Activated CD8-positive, alpha-beta memory T cell treated with anti-CD3 and anti-CD28 coated beads, Interleukin-2, amount 50 U/mL, for 4 hours (primary cell): ENCODE measurements at places on chromosomes 5 and 9.

DNA sequence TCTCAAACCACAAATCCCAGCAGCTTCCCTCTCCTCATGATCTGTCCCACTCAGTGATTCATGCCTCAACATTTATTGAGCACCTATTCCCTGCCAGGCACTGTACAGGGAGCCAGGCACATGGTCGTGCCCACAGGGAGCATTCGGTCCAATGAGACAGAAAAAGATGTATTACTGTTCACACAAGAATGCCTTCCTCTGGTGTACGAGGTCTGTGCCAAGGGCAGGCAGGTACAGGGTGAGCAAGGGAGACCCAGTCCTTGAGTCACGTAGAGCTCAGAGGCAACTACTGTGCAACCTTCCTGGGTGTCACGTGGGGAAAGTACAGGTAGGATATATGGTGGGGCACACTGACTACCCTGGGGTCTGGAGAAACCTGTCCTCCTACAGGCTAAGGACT is 4.6 kb downstream of the CNTFR start:
- no peak for DNase-seq

GRCh38 chr5:66981266-66982055 is 215.1 kb downstream of the CD180 start:
- DNase-seq, result no peak

DNA sequence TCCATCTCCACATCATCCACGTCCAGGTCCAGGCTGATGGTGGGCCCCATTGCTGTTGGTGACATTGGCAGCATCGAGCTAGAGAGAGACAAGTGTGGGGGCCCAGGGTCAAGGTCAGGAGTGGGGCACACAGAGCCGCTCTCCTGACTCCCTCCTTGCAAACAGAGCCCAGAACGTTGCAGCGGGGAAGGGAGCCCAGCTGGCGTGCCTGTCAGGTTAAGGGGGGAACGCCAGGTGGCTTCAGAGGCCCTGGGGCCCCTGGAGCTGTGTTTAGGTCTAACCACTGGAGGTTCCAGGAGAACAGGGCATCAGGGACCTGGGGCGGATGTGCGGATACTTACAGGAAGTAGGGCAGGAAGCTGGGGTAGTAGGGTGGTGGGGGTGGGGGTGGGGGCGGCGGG is 7.5 kb downstream of the RNF44 start:
- no peak for DNase-seq

DNA sequence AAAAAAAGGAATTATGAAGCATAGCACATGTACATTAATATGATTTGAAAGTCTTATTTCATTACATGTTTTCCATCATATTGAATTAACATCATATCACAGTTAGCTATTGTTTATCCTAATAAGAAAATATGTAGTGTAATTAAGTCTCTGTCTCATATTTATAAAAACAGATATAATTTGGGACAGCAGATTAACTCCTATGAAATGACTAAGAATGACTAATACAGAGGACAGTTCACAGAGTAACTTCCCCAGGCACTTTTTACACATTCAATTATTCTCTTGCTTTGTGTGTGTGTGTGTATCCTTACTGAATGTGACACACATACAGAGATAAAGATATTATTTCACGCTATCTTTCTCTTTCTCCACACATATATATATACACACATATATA is 2400.9 kb upstream of the C9orf72 start:
- DNase-seq, result no peak

DNA sequence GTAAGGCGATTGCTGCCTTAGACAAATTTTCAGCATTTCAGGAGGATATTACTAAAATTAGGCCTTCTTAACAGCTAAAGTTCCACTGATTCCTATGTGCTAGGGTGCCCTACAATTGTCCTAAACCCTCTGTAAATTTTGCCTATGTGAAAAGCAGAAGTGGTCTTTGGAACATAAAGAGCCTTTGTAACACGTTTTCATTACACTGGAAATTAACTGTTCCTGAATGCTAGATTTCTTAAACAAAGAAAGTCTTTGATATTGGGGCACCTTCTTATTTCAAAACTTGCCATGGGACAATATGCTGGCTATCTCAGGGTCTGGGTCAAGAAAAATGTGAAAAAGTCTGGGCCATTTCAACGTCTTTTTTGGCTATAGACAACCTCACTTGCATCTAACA is 60.4 kb upstream of the MOCS2 start:
- DNase-seq, result no peak

- DNase-seq, result no peak
These were observed 29.7 kb downstream of the DAPK1 start for GRCh38 chr9:87527211-87527916.

DNA sequence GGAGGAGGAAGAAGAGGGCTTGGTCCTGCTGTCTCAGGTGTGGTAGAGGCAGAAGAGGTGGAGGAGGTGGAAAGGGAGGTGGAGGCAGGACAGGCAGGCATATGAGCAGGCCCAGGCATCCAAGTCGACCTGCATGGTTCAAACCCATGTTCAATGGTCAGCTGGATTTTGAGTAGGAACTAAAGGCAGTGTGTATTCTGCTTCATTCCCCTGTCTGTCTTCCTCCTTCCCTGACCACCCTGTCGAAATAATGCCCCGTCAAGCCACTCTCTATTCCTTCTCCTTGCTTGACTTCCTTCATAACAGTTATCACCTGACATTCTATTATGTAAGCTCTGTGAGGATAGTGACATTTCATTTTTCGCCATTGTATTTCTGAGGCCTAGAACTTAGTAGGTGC is 34.8 kb downstream of the ATP6V0E1 start:
- no peak for DNase-seq

GRCh38 chr5:10173716-10174115 is 76.0 kb downstream of the ATPSCKMT start:
- DNase-seq, result no peak

DNA sequence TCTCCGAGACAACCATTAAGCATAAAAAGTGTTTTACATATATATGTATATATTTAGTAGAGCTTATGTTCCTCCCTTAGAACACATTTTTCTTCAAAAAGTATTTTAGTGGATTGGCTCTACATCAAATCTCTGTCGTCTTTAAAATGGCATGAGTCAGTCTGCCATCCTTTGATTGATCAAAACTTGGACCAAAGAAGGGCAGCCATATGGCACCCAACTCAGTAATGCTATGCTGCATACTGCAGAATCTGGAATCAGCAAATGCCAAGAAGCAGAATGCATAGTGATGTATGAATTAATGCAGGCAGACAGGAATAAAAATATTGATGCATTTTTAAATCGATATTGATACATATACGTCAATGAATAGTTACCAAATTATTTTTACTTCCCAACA is 1074.4 kb downstream of the PTPRD start:
- no peak for DNase-seq

DNA sequence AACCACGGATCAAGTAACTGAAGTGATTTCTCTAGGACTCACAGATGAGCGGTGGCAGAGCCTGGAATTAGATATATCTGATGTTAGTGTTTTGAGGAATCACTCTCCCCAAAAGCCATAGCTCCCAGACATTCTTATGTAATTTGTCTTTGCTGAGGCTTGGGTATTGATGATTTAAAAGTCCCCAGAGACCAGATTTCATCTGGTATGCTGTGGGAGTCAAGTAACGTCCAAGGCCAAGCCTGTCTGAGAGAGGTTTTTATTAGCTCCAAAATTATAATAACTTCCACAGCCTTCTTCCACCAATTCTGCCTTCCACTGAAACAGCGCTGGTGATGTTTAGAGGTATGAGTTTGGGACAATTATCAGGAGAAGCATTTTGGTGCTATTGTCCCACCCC is 21.3 kb upstream of the KCNIP1 start:
- no peak for DNase-seq

- no peak for DNase-seq
These were observed 2.0 kb upstream of the APC start for GRCh38 chr5:112735702-112736101.

DNA sequence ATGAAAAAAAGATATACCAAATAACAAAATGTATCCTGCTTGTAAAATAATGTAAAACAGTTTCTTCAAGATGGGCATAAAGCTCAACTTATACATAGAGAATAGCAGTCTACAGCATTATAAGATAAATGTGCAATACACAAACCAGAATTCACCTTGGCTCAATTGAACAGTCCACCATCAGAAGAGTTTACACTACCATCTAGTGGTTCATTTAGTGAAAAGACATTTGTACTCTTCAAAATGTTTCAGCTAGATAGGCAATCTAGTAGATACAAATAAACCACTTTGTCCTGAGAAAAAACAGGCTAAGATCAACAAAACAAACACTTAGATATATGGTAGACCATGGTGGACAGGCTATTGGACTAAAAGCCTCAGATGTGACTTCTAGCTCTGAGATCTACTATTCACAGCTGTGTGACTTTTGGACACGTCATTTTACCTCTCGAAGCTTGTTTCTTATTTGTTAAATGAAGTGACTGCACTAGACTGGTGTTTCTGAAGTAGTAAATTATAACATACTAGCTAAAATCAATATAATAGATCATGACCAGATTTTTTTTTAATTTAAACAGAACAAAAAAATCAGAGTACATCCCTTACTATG is 22.1 kb upstream of the TPD52L3 start:
- no peak for DNase-seq

- DNase-seq, result no peak
These were observed 135.4 kb upstream of the FBN2 start for GRCh38 chr5:128673411-128673957.

- DNase-seq, result no peak
These were observed 450.9 kb upstream of the ZNF608 start for GRCh38 chr5:125197321-125197720.

GRCh38 chr9:136136127-136136925 is 17.7 kb upstream of the TMEM250 start:
- no peak for DNase-seq

- DNase-seq, result no peak
These were observed 43.0 kb downstream of the MARCHF3 start for GRCh38 chr5:126987271-126987899.

GRCh38 chr9:116692616-116693015 is 5.5 kb downstream of the TRIM32 start:
- no peak for DNase-seq

DNA sequence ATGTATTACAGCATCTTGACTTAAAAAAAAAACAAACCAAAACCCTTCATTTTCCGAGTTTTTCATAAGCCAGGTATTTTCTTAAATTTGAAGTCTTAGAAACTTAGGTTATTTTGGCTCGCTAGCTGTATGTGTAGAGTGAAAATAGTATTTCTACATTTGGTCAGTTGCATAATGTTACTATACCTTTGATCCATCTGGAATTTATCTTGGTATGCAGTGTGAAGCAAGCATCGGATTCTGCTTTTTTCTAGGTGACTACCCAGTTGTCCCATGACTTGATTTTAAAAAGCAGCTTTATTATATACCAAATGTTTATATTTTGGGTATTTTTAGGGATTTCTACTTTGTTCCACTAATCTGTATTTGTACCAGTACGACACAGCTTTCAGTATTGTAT is 27.7 kb downstream of the UBAP1 start:
- no peak for DNase-seq

DNA sequence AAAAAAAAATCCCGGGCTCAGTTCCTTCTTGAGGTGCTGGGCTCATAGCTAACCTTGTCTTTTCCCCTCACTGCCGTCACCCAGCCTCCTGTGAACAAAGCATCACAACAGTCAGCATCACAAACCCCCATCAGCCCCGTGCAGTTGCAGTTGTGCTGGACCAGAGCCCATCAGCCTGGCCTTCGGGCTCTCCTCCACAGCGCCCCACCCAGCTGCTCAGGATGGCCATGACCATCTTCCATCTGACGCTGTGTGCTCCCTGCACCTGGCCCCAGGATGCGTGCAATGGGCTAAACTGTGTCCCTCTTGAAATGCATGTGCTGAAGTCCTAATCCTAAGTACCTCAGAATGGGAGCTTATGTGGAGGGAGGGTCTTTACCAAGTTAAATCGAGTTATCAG is 48.1 kb downstream of the NSUN2 start:
- DNase-seq, result no peak

GRCh38 chr5:115337882-115338281 is 41.4 kb upstream of the CCDC112 start:
- no peak for DNase-seq

GRCh38 chr9:23663536-23663935 is 162.5 kb downstream of the ELAVL2 start:
- no peak for DNase-seq

GRCh38 chr9:133080161-133080560 is 18.4 kb downstream of the CEL start:
- no peak for DNase-seq

- DNase-seq, result no peak
These were observed 112.2 kb downstream of the MCTP1 start for GRCh38 chr5:95172659-95173058.

- DNase-seq, result no peak
These were observed 85.1 kb downstream of the MED27 start for GRCh38 chr9:131994364-131995125.

DNA sequence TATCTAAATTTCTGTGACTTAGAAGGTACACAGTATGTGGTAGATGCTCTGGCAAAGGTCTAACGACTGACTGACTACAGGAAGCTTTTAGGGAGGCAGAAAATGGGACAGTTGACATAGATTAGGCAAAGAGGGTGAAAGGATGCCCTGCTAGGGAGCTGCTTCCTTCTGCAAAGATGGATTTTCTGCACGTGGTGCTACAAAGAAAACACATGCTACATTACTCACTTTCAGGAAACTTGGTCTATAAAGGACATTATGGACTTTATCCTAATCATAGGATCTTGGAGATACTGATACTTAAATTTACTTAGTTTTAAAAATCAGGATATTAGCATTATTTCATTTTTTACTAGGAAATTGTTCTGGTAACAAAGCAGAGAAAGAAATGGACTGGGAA is 405.8 kb upstream of the ADAMTS16 start:
- no peak for DNase-seq

DNA sequence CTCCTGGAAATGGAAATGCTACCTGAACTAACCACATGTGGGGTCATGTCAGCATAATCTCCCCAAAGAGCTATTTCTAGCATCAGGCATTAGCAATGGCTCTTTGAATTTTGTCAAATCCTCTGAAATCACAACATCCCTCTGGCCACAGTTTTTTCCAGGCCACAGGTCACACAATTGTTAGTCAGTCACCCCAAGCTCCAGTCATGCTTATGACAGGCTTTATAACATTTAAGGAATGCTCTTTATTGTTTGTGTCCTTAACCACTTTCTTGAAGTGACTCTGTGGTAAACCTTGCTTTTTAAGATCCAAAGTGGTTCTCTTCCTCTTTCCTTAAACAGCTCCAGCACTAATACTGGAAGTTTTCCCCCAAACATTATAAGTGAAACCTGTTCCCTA is 169.2 kb upstream of the HMHB1 start:
- DNase-seq, result no peak

DNA sequence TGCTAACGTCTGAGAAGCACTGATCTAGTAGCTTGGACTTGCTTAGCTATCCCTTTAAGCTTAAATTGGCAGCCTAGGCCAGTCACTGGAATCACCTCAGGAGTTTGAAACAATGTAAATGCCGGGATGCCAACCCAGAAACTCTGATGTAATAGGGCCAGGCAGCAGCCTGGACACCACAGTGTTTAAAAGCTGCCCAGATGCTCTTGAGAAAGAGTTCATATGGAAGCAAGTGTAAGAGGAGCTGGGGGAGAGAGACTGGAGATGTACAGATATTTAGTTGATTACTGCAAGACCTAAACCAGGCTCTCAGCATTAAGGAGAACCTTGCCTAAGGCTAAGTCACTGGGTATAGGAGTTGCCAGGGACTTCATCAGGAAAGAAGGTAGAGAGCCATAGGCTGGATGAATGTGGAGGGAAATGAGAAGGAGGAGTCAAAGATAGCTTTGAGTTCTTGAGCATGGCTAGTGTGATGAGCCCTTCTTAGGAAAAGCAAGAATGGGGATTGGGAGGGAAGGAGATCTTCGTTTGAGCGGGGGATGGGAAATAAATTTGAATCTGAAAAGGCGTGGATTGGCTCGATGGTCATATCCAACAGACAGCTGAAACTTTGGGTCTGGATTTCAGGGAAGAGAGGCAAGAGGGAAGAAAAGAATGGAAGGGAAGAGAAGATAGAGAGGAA is 392.9 kb upstream of the WWC1 start:
- no peak for DNase-seq
